ENCODE measurements at places on chromosomes 7 and 10.

- DNase-seq = no peak
Measured at GRCh38 chr10:53045315-53045714, 272.7 kb upstream of the MBL2 start.

DNA sequence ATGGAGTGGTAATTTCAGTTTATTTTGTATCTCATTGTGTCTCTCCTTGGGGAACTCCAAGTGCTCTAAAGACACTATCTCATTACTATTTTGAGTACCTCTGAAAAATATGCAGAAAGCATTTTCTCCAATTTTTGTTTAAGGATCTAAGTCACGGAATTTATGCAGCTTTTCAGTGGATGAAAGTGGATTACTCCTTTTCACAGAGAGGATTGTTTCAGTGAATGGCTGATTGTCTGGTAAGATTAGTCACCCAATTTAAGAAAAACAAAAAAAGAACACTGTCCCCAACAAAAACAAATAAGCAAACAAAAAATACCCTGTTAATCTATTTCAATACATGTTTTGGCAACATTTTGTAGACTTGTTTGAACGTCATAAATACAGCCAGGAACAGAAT lies 338.3 kb upstream of the TEX47 start:
- DNase-seq = no peak

- DNase-seq = no peak
Measured at GRCh38 chr7:84249656-84250055, 55.1 kb upstream of the SEMA3A start.

DNA sequence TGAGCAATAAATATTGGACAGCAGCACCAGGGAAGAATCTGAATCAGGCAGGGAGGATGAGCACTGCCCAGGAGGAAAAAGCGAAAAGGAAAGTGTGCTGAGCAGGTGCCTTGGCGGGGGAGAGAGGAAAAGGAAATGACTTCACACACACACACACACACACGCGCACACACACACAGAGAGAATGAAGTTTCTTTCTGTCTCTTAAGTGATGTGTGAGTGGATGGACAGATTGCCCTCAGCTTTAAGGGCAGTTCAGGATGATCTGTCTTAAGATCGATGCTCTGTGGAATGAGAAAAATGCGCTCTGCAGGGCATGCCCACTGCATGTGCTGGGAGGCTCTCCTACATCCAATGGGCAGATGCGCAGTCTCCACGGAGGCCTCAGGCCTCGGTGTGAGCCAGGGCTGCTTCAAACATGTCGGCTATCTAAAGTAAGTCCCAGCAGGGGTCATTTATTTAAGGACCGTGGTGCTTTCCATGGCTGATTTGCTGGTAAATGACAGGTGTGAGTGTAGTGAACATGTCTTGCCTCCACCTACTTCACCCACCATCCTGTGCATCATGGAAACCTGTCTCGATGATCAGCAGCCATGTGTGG lies 2.5 kb upstream of the ACBD5 start:
- peak; percentile 61 for DNase-seq

- no peak for DNase-seq
Measured at GRCh38 chr7:46775020-46775419, 806.9 kb downstream of the TNS3 start.

DNA sequence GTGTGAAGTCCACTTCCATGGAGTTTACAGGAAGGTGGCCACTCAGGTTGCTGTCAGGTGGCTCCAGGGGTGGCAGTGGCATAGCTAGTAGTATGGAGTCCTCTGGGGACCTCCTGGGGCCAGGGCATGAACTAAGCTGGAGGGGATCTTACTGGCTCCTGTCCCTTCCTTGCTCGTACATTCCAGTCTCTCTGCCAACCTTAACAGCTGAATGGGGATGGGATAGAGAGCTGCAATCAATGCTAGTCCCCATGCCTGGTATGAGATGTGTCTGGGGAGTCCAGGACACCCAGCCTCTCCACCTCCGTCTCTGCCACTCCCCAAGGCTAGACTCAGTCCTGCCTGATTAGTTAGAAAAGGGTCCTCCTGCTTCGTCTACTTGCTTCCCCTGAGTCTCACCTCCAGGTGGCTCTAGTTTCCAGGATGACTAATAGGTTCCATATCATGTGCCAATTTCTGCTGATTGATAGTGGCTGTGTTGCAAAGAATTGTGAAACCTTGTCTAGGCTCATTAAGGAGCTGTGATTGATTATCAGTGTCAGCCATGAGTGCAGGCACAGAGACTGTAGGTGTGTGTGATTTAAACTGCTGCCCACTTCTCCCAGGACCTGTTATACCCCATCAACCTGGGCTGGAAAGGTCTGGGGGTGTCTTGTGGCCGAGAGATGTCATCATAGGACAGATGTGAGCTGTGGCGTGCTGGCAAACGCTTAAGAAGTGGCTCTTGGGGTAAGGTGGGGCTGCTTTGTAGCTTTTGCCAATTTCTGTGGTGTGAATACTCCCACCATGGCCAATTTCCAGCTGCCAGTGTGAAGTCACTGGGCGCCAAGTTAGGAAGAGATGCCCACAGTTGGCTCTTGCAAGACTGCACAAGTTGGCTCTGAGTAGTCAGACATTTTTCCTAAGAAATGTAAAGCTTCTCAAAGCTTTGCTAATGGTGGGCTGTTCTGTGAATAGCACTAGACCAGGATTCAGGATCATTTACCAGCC lies 59.8 kb downstream of the COL13A1 start:
- peak; percentile 90 for DNase-seq

DNA sequence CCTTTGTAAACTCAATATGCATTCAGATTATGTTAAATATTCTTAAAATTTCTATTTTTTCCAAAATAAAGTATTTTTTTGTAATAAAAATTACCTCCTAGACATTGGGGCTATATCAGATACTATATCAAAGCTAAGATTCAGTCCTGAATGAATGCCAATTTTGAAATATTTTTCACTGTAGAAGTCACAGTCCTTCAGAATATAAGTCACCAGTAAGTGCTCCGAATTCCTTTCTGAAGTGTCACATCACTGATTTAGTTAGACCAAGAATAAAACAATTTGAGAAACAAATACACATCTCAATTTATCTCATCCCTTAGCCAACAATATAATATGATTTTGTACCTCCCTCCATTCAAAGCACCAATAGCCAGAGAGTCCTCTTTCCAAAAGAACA lies 33.9 kb upstream of the GSAP start:
- peak; percentile 48 for DNase-seq

- no peak for DNase-seq
Measured at GRCh38 chr10:49364051-49364450, 31.8 kb downstream of the DRGX start.

DNA sequence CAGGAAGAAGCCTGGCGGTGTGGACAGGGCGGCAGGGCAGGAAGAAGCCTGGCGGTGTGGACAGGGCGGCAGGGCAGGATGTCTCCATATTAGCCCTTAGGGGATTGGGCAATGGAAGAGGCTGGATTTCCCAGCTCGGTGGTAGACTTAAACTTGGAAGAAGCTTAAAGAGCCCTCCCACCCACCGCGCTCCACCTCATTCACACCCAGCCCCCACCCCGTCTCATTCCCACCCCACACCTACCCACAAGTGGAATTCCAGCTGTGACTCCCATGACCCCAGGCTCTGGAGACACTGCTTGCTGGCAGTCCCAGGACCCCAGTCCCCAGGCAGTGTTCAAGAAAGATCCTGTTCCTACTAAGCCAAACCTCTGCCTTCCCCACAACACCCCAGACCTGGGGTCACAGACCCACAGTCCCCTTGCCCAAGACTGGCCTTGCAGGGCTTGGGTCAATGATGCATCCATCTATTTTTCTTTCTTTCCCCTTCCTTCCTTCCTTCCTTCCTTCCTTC lies 34.0 kb downstream of the SPDYE6 start:
- no peak for DNase-seq

- DNase-seq = peak; percentile 93
Measured at GRCh38 chr7:135650831-135651573, 11.3 kb upstream of the STMP1 start.

DNA sequence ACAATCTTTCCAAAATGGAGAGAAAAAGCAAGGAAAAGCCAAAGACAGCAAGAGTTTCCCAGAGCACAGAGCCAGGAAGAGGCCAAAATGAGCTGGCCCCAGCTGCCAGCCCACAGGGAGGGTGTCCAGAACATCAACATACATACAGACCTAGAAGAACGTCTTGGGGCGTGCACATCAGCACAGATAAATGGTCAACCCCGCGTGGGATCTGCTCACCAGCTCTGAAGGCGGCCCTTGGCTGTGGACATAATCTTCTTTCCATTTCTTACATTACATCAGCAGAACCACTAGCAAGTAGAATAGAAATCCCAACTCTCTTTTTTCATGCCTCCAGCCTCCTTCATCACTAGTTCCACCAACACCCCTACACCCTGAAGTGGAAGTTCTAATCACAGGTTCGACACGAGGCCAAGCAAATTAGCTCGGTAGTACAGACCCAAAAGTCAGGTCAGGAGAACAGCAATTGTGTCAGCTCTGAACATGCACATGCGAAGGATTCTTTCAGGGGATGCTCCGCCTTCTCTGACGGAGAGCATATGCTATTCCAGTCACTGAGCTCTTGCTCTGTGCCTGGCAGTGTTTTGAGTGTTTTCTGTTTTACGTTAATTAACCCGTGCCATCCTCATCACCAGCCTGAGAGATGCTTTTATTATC lies 16.4 kb downstream of the SH3PXD2A start:
- no peak for DNase-seq

GRCh38 chr10:68795886-68796532 lies 31.3 kb upstream of the STOX1 start:
- no peak for DNase-seq

DNA sequence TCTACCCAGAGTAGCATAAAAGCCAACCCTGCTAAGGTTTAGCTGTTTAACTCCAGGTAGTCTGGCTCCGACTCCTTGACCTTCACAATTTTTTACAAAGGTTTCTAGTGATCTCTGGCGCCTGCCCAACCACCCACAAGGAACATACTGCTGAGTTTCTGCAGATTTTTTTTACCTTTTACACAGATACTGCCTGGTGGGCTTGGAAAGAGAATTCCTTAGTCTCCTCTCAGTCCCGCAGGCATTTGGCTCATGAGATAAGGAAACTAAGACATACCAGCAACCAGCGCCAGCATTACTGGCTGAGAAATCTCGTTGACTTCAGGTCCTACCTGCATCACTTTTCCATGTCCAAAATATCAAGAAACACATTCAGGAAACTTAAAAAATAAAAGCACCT lies 51.1 kb upstream of the LYZL1 start:
- DNase-seq = no peak

GRCh38 chr10:76647301-76647700 lies 990.3 kb downstream of the KCNMA1 start:
- DNase-seq = peak; percentile 84

GRCh38 chr10:15817409-15818046 lies 42.8 kb downstream of the MINDY3 start:
- no peak for DNase-seq

DNA sequence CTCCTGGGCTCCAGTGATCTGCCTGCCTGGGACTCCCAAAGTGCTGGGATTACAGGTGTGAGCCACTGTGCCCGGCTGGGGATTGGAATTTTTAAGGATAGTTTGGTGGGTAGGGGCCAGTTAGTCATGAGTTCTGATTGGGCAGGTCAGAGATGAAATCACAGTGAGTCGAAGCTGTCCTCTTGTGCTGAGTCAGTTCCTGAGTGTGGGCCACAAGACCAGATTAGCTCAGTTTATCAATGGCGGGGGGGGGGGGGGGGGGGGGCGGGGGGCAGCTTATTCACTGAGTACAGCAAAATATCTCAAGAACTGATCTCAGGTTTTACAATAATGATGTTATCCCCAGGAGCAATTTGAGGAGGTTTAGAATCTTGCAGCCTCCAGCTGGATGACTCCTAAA lies 11.6 kb upstream of the ERCC6 start:
- DNase-seq = peak; percentile 55

GRCh38 chr10:75696536-75696935 lies 265.1 kb downstream of the LRMDA start:
- no peak for DNase-seq

DNA sequence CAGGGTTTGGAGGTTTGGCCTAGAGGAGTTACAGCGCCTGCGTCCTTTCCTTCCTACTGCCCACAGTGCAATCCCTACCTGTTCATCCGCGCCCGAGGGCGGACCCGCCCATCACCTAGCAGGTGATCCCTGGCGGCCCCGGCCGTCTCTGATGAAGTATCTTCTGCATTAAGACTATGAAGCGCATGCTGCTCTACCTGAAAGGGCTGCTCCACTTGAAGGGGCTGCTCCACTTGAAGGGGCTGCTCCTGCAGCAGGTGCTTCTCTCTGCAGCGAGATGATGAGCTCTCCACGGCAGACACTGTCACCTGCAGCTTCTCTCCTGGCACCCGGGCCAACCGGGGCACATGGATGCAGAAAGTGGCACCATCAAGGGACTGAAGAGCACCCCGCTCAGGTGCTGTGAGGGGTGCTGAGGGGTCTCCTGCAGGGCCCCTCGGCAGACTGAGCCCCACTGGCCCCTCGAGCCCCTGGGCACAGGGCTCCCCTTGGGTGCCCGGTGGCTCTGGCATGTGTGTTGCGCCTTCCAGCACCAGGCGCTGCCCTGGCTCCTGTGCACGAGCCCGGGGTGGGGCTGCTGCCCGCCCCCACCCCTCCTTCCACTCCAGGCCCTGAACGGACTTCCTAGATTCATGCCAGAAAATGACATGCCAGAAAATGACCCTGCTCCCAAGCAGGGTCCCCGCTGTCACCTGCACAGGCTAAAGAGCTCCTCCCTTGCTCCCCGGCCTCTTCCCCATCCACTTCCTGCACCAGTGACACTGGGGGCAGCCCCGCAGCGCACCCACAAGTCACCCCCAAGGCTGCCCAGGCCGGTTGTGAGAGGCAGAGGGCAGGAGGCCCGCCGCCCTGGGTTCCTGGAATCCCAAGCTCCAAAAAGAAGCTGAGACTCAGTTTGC lies 29.4 kb downstream of the WDR86 start:
- DNase-seq = no peak

DNA sequence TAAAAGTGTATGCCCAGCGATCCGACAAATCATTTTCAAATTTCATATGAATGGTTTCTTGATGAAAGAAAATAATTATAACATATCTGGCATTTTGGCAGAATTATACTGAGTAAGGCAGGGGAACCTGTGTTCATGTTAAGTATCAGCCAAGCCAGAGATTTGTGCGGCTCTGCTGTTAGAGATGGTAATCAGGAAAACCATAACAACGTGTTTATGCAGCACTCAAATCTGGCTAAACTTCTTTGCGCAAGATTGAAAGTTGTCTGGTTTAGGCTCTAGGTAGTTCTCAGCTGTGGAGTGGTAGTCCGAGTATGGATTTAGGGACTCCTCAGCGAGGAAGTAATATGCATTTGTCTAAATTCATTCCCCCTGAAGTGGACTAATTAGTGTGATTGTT lies 8.9 kb upstream of the CTBP2 start:
- DNase-seq = no peak

DNA sequence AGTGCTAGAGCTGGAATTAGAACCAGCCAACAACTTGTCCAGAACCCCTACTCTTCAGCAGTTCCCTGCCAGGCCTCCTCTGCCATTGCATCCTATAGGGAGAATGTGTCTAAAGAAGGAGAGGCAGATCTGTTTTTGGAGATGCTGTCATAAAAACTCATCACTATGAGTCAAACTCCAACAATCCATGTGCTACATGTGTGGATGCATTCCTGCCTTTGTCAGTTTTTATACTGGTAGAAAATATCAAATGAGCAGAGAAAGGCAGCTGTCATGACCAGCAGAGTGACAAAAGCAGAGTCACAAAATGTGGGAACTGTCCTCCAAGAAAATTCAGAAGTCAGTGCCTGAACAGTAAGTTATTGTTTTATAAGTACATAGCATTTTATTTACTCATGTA lies 93.0 kb downstream of the ABLIM1 start:
- DNase-seq = peak; percentile 78

GRCh38 chr7:100091411-100092181 lies 2.8 kb downstream of the COPS6 start:
- DNase-seq = peak; percentile 22
